ENCODE measurements at places on chromosomes 5 and 9.

GRCh38 chr9:85892401-85892800 is 48.5 kb upstream of the NAA35 start:
- no peak for DNase-seq

- no peak for DNase-seq
These were observed 84.8 kb downstream of the WNK2 start for GRCh38 chr9:93268551-93269314.

GRCh38 chr5:58793888-58794657 is 211.2 kb downstream of the RAB3C start:
- DNase-seq: no peak

GRCh38 chr5:124719113-124719967 is 27.1 kb downstream of the ZNF608 start:
- DNase-seq: no peak

- DNase-seq: peak; percentile 44
These were observed 146.3 kb downstream of the ERCC6L2 start for GRCh38 chr9:96021551-96022444.

DNA sequence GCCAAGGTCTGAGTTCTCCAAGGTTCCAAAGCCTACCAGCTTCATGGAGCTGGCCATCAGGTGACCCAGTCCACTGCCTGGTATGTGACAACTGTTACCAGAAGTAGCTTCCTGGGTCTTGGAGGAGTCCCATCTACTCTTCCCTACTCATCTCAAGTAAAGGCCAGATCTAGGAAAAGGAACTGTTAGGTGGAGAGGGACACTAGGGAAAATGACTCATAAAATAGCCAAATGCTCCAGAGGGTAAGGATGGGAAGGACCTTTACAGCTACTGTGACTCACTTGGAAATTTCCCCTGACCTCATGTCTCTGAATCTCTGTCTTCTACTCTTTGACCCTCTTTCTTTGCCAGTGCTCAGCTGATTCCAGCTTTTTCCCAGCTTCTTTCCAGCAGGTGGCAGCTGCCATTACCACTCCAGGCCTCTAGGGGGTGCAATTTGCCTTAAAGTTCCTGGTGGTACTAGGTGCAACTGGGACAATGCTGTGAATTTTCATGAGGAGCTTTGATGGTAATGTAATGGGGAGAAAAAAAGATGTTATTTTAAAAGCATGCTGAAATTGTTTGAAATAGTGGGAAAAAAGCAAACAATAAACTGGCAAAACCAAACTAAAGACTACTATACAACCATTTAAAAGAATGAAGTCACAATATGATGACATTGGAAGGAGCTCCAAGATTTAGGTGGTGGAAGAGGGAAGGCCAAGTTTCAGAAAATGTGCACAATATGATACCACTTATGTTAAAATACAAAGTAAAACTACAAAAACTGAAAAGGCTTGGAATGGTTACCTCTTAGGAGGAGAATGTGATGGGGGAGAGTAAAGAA is 27.1 kb upstream of the MYORG start:
- peak; percentile 80 for DNase-seq

DNA sequence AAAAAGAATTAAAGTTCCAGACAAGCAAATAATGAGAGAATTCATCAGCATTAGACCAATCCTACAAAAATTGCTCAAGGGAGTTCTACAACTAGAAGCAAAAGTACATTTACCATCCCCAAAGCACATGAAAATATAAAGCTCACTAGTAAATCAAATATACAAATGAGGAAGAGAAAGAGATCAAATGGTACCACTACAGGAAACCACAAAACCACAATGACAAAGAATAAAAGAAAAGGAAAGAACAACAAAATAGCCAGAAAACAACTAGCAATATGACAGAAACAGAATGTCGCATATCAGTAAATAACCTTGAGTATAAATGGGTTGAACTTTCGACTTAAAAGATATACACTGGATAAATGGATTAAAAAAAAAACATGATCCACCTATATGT is 739.0 kb downstream of the DTWD2 start:
- no peak for DNase-seq

DNA sequence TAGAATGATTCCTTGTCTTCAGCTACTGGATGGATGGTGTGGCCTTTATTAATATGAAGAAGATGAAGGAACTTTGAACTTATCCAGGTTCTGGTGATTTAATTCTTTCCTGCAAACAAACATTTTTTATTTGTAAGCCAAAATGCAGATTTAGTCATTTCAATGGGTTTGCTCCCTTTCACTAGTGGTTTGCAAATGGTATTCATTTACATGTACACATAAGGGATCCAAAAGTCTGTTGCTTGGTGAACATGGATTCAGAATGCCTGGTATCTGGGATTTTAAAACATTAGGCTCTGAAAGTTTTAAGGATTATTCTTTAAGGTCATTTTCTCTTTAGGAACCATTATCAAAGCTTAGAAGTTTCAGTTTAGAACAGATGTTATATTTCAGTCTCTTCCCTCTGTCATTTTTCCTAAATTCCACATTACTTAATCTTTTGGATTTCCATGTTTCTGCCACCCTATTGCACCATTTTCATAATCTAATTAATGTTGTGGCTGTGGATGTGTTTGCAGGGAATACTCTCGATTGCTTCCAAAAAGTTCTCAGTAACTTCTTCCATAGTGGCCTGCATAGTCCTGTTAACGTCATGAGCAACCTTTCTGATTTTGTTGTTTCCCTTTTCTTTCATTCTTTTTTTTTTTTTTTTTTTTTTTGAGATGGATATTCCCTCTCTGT is 10.1 kb downstream of the TTC1 start:
- DNase-seq: no peak

- no peak for DNase-seq
These were observed 260.0 kb downstream of the TRPM3 start for GRCh38 chr9:70861376-70861775.

DNA sequence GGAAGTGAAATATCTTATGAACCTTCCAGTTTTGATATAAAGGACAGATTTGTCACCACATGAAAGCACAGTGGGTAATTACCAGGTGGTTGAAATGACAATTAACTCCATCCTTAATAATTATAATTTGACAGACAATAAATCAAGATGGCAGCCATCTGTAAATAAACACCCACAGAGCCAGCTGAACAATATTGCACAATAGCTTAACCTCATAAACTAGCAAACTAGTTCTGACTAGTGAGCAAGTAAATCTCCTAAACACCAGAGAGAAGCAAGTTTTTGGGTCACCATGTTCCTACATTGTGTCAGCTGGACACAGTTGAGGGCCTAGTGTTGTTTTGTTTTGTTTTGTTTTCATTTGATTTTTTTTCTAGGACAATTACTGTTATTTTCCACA is 577.4 kb downstream of the ACTL7B start:
- no peak for DNase-seq

GRCh38 chr5:93382188-93382825 is 198.7 kb downstream of the NR2F1-AS1 start:
- DNase-seq: no peak

DNA sequence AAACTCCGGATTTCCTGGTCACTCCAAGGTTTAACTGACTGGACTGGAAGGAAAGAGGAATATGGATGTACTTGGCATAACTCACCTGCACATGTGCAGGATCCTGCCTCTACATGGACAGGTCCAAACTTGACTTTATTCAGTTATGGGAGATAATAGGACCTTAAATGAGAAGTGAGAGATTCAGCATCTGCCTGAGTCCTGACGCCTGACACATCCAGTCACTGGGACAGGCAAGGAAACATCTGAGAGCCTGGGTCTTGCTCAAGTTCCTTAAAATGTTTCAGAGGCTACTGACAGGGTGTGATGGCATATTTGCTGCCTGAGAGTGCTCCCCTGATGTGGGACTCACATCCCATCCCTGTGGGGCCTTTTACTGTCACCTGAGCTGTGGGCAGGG is 34.9 kb downstream of the ZNF354A start:
- no peak for DNase-seq

- no peak for DNase-seq
These were observed 100.0 kb downstream of the NLN start for GRCh38 chr5:65821966-65822365.

GRCh38 chr5:174424219-174425053 is 299.9 kb upstream of the MSX2 start:
- peak; percentile 71 for DNase-seq

GRCh38 chr9:90774071-90774470 is 27.5 kb upstream of the SYK start:
- no peak for DNase-seq

DNA sequence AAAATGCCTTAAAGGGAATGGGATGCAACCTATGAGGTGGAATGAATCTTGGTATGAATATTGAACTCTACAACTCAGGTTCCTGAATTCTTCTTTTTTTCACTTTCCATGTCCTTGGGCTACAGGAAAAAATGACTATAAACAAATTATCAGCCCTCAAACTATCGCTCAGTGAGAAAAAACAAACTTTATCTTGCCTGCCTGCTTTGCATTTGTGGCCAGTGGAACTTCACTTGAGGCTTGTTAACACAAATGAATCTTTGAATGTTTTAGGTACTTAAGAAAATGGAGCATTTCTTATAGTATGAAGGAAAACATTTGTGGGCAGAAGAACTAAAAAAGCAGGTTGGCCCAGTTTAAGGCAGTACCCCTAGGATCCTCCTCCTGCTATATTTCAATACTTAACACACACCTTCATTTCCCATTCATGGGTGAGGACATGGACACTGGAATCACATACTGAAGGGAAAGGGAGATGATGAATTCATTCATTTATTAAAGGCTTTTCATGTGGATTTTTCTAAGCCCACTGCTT is 34.1 kb downstream of the ELOVL7 start:
- no peak for DNase-seq

GRCh38 chr5:158642879-158643278 is 456.8 kb downstream of the EBF1 start:
- DNase-seq: no peak

DNA sequence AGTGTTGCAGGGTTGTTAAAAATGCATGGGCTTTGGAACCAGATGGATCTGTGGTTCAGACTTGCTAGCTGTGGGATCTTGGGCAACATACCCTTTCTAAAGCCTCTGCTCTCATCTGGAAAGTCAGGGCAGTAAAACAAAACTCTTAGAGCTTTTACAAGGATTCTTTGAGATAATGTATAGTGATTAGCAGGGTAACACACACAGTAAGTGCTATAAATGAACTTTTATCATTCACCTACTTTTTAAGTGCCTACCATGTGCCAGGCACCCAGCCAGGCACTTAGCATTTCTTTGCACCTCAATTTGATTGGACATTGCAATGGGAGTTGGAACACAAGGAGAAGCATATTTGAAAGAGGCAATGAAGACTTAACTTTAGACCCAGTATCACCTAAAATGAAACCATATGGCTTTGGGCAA is 208.6 kb upstream of the PAPPA start:
- DNase-seq: no peak

DNA sequence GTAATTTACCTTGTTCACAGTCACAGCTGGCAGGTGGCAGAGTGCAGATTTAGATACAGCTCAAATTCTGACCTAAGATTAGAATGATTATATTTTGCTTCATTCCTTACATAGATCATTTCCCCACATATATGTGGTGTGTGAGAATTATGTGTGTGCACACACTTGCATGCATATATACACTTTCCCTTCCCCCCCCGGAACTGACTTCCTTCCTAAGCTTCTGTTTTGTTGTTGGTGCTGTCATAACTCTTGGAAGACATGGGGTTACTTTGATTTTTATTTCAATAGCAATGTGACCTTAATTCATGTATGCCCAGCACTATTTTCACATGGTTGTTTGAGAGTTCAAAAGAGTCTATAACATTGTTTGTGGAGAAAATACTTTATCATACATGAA is 112.8 kb downstream of the CMYA5 start:
- no peak for DNase-seq

- DNase-seq: no peak
These were observed 37.0 kb downstream of the HACD4 start for GRCh38 chr9:20994486-20994885.
